ENCODE measurements at places on chromosomes 7 and 10.

GRCh38 chr10:22253580-22253882 is 35.7 kb upstream of the EBLN1 start:
- no peak for DNase-seq

GRCh38 chr7:104206841-104207240 is 972 bp downstream of the ORC5 start:
- DNase-seq, result no peak

GRCh38 chr7:148694631-148695030 is 4.1 kb upstream of the CUL1 start:
- no peak for DNase-seq

- DNase-seq, result no peak
Observed at GRCh38 chr10:107708981-107709380, 544.5 kb upstream of the SORCS1 start.

GRCh38 chr7:12909483-12909882 is 222.1 kb downstream of the ARL4A start:
- no peak for DNase-seq

GRCh38 chr7:3569643-3570042 is 268.6 kb downstream of the SDK1 start:
- no peak for DNase-seq

- DNase-seq, result no peak
Observed at GRCh38 chr10:30602747-30603146, 26.8 kb downstream of the LYZL2 start.

- no peak for DNase-seq
Observed at GRCh38 chr10:110797416-110797815, 74.3 kb upstream of the PDCD4 start.

All from NCI-H2081 treated with DMSO at 0.1 percent for 48 hours (cell line).